ENCODE measurements at places on chromosomes 3 and 15. TPM values are rescaled to one million over a fixed set of nuclear protein-coding genes. Genes with fewer than 3 reads are reported as not detected.

DNA sequence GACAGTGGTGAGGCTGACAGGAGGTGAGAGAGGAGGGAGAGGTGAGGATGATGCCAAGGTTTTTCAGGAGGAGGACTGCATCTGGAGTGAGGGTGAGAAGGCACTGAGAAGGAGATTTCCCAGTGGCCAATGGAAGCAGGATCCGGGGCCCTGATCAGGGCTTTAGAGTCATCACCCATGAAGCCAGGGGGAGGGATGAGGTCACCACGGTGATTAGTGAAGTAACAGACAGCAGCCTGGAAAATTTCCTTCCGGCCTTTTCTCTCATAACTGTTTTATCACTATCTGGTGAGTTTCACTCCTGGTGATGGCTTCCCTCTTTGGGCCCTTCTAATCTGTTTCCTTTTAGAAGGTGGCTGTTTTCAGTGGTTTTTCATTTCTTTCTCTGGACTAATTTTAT is 80.5 kb upstream of the WNT5A start:
- no peak overlapping the region for H3K27ac ChIP-seq
- H3K36me3 ChIP-seq = no peaks in the 10 kb centered on the region

DNA sequence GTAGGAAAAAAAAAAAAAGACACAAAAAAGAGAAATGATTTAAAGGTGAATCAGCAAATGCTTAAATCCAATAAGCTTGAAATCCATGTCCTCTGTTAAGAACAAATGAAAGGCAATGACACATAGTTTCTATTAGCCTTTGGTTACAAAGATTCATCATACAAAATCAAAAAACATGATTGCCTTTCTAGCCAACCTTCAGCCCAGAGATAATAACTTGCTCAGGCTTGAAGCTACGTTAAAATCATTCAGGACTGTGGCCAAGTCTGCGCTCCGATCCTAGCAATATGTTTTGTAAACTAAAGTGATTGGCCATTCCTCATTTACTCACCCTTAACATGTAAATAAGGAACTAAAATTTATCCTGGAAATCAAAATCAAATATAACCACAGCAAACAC is 556.7 kb downstream of the FGF12 start:
- H3K4me1 ChIP-seq = no peaks in the 10 kb centered on the region
- no peaks in the 10 kb centered on the region for H3K36me3 ChIP-seq
- no peak overlapping the region for H3K4me3 ChIP-seq
- H3K27ac ChIP-seq = no peak overlapping the region
- no peaks in the 10 kb centered on the region for H3K27me3 ChIP-seq

DNA sequence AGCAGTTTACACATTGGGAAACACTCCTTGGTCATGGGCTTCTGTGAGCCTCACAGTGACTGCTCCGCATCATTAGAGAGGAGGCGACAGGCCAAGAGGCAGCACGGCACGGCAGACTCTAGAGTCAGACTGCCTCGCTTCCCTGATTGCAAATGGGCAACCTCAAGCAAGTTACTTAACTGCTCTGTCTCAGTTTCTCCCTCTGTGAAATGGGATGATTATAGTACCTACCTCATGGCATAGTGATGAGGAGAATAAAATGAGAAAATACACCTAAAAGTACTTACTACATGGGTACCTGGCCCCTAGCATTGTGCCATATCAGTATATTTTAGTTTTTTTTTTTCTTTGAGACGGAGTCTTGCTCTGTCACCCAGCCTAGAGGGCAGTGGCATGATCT is 4.0 kb upstream of the RCCD1 start:
- peaks cover 10% of the 10 kb centered on the region for H3K4me1 ChIP-seq
- H3K27me3 ChIP-seq = no peaks in the 10 kb centered on the region
- H3K4me3 ChIP-seq = no peak overlapping the region
- DNase-seq = no peak
- peaks cover 5% of the 10 kb centered on the region for H3K36me3 ChIP-seq
- H3K27ac ChIP-seq = no peak overlapping the region

- no peak overlapping the region for H3K27ac ChIP-seq
- no peaks in the 10 kb centered on the region for H3K36me3 ChIP-seq
- no peak overlapping the region for H3K4me3 ChIP-seq
- H3K4me1 ChIP-seq = peaks cover 5% of the 10 kb centered on the region
- DNase-seq = no peak
These were observed 23.4 kb downstream of the DZIP1L start for GRCh38 chr3:138092023-138092422.

DNA sequence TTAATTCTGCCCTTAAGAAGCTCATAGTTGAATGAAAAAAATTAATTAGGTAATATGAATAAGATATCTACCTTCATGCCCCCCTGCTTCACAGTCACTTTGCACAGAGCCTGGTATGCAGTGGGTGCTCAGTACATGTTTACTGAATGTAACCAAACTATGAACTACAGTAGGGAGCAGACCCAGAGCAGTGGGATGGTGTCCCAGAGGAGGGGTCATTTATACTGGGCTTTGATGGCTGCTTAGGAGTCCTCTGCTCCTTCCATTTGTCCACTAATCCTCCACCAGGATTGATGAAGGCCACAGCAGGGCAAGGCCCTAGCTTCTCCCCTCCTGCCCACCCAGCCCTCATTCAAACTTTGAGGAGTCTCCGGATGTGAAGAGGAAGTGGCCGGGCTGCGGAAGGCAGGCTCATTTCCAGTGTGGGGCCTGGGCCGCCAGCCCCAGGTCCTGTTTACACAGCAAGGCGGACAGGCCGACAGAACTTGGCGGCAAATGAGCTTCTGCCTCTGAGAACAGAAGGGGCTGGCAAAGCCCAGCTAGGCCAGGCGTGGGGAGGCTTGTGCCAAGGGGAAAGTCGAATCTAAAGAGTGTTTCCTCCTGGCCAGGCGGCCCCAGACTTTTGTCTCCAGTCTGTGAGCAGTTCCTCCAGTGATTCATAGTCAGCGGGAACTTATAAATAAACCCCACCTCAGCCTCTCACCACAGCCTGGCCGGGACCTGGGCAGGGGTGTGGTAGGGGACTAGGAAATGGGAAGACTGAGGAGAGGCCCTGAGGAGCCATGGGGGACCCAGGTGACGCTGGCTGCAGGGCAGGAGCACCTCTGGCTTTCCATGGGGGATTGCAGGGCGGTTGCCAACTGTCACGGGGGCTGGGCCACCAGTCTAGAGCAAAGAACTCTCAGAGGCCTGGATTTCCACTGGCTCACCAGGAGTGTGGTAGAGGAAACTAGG is 51.6 kb upstream of the LCTL start:
- peaks cover 5% of the 10 kb centered on the region for H3K4me1 ChIP-seq
- no peak for DNase-seq

GRCh38 chr3:11367143-11367693 is 95.0 kb downstream of the ATG7 start:
- no peak for DNase-seq
- H3K27me3 ChIP-seq = no peaks in the 10 kb centered on the region
- H3K4me3 ChIP-seq = no peak overlapping the region
- no peak overlapping the region for H3K27ac ChIP-seq

- H3K27ac ChIP-seq = no peak overlapping the region
- H3K4me1 ChIP-seq = no peaks in the 10 kb centered on the region
- peaks cover 27% of the 10 kb centered on the region for H3K27me3 ChIP-seq
These were observed 63.4 kb downstream of the CYP19A1 start for GRCh38 chr15:51274956-51275355.

- H3K4me3 ChIP-seq = no peak overlapping the region
- DNase-seq = no peak
- no peaks in the 10 kb centered on the region for H3K36me3 ChIP-seq
- H3K4me1 ChIP-seq = no peaks in the 10 kb centered on the region
- no peak overlapping the region for H3K27ac ChIP-seq
- no peaks in the 10 kb centered on the region for H3K27me3 ChIP-seq
These were observed 445.3 kb downstream of the C3orf38 start for GRCh38 chr3:88595026-88595425.

- H3K4me1 ChIP-seq = no peaks in the 10 kb centered on the region
- no peaks in the 10 kb centered on the region for H3K36me3 ChIP-seq
- no peaks in the 10 kb centered on the region for H3K27me3 ChIP-seq
- H3K4me3 ChIP-seq = no peak overlapping the region
- no peak overlapping the region for H3K27ac ChIP-seq
These were observed 368.7 kb upstream of the ARHGEF26 start for GRCh38 chr3:153752405-153753027.

- H3K36me3 ChIP-seq = peaks cover 7% of the 10 kb centered on the region
- H3K4me3 ChIP-seq = no peak overlapping the region
- no peaks in the 10 kb centered on the region for H3K27me3 ChIP-seq
- no peak for DNase-seq
- H3K27ac ChIP-seq = no peak overlapping the region
These were observed 4.0 kb upstream of the IL17RE start for GRCh38 chr3:9898467-9899241.

DNA sequence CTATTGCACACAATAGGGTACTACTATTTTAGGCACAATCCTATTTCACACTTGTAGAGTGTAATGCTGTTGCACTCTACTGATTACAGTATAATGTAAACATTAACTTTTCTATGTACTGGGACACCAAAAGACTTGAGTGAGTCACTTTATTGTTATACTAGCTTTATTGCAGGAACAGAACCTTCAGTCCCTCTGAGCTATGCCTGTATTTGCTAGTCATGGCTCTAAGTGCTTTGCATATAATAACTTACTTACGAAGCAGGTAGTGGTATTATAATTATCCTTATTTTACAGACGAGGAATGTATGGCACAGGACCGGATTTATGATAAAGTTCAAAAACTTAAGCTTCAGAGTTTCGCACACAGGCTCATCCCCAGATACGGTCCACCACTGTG is 106.6 kb upstream of the SLC6A6 start:
- no peak overlapping the region for H3K27ac ChIP-seq
- no peaks in the 10 kb centered on the region for H3K36me3 ChIP-seq
- H3K27me3 ChIP-seq = peaks cover 14% of the 10 kb centered on the region
- no peaks in the 10 kb centered on the region for H3K4me1 ChIP-seq
- DNase-seq = no peak

- no peaks in the 10 kb centered on the region for H3K27me3 ChIP-seq
- no peak overlapping the region for H3K4me3 ChIP-seq
- DNase-seq = no peak
- H3K36me3 ChIP-seq = no peaks in the 10 kb centered on the region
- no peak overlapping the region for H3K27ac ChIP-seq
- no peaks in the 10 kb centered on the region for H3K4me1 ChIP-seq
These were observed 85.0 kb upstream of the CNTN6 start for GRCh38 chr3:1007866-1008265.

- H3K27me3 ChIP-seq = peaks cover 13% of the 10 kb centered on the region
- no peak for DNase-seq
- H3K4me3 ChIP-seq = no peak overlapping the region
- H3K27ac ChIP-seq = no peak overlapping the region
These were observed 1003.7 kb downstream of the MCTP2 start for GRCh38 chr15:95235033-95235432.

GRCh38 chr3:146554151-146554760 is 9.8 kb upstream of the PLSCR1 start:
- H3K4me1 ChIP-seq = peaks cover 35% of the 10 kb centered on the region
- no peaks in the 10 kb centered on the region for H3K27me3 ChIP-seq
- no peaks in the 10 kb centered on the region for H3K36me3 ChIP-seq
- H3K4me3 ChIP-seq = no peak overlapping the region

DNA sequence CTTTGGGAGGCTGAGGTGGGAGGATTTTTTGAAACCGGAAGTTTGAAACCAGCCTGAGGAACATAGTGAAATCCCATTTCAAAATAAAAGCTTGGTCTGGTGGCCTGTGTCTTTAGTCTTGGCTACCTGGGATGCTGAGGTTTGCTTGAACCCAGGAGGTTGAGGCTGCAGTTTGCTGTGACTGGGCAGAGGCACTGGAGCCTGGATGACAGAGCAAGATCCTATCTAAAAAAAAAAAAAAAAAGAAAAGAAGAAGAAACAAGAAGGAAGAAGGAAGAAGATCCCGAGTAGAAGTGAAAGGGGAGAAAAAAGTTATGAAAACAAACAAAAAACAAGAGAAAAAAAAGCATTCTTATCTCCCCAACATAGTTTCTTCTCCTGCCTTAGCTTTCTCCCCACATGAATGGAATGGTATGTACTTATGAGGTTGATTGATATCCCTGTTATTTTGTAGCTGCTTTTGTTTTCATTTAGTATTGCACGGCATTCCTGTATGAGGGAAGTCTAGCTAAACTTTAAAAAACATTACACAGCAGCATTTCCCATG is 42.4 kb downstream of the TMEM40 start:
- peak overlapping the region; percentile 75 for H3K27ac ChIP-seq
- DNase-seq = no peak
- peaks cover 14% of the 10 kb centered on the region for H3K4me1 ChIP-seq

- H3K27ac ChIP-seq = no peak overlapping the region
- no peaks in the 10 kb centered on the region for H3K36me3 ChIP-seq
- no peak for DNase-seq
- no peaks in the 10 kb centered on the region for H3K27me3 ChIP-seq
These were observed 110.4 kb downstream of the WNT7A start for GRCh38 chr3:13769422-13769821.

The RIOX2 gene
- total RNA-seq = 32.8 TPM

The IGF1R gene
- total RNA-seq = 25.7 TPM

The SCAANT1 gene
- total RNA-seq = not detected
